Fibroblast of lung (primary cell): ENCODE measurements at places on chromosomes 6 and 20. TPM values are rescaled to one million over a fixed set of nuclear protein-coding genes. Genes with fewer than 3 reads are reported as not detected.

- DNase-seq: no peak
Measured at GRCh38 chr6:129351807-129352206, 358.2 kb downstream of the ARHGAP18 start.

DNA sequence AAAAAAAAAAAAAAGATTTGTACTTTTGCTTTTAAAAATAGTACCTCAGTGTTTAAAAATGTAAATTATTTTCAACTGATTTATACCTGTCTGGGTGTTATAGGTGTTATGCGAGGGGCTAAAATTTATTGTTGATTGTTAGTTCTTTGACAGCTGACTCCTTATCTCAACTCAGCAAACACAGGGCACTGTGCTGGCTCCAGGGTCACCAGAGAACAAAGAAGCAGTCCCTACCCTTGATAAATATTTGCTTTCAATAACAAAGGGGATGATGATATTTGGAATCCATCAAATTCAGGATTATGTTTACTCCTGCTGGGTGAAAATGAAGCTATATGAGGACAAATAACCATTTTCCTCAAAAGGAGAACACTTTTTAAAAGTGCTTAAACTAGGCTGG lies 34.2 kb upstream of the KAT14 start:
- DNase-seq: no peak

- no peak for DNase-seq
Measured at GRCh38 chr6:53361549-53362031, 12.8 kb upstream of the ELOVL5 start.

- DNase-seq: peak; percentile 91
Measured at GRCh38 chr6:148525453-148525852, 182.8 kb downstream of the SASH1 start.

- no peak for DNase-seq
Measured at GRCh38 chr20:10543480-10543879, 108.4 kb downstream of the SLX4IP start.

Gene ASIP
- not detected in 2 replicates for total RNA-seq

DNA sequence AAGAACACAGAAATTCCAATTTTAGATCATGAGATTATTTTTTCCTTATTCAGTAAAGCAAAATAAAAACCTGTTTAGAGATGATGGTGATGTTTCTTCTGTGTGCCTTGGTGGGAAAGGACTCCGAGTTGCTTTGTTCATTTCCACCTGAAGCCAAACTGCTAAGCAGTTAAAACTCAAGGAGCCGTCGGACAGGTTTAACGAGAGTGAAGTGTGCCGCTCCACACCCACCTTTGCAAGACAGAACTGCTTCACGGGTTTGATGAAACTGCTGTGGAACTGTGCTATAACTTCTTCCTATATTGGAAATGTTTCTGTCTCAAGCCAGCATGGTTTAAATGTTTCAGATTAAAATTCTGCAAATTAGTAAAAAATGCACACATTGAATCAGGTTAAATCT lies 9.2 kb upstream of the DSP start:
- no peak for DNase-seq

Gene MRAP2
- total RNA-seq: under 0.01 and 0.17 TPM in 2 replicates

DNA sequence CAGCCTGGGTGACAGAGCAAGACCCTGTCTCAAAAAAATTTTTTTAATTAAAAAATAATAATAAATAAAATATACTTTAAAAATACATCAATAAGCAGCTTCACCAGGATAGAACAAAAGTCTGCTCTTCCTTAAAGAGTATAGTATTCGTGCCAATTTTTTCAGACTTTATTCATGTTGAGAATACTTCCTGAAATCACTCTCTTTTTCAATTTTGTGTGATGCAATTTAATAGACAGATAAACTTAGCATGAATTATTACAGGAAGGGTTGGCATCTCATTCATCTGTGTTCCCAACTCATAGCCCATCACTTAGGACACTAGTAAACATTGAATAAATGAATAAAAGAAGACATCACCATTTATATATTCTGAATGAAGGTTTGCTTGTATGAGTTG lies 52.4 kb downstream of the IPCEF1 start:
- no peak for DNase-seq

- no peak for DNase-seq
Measured at GRCh38 chr6:33667776-33668175, 43.7 kb downstream of the UQCC2 start.

Gene EEF1A2
- total RNA-seq: 1.7 and 2.6 TPM in 2 replicates

DNA sequence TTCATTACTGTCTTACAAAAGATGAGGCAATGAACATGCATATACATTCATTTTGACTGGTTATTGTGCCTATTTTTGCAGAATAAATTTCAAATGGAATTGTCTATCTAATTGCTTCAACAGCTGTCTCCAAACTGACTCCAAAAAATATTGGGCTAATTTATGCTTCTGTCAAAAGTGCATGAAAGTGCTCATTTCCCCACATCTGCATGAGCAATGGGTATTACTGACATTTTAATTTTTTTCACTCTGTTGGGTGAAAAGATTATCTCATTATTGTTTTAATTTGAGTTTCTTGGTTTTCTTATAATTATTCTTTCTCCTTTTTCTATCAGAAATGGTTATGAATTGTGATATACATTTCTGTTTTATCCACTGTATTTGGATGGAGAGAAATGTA lies 404.2 kb downstream of the QKI start:
- DNase-seq: no peak

- DNase-seq: no peak
Measured at GRCh38 chr20:24605937-24606455, 136.6 kb downstream of the SYNDIG1 start.

- peak; percentile 79 for DNase-seq
Measured at GRCh38 chr6:44016131-44016870, 111.0 kb downstream of the MRPL14 start.

GRCh38 chr6:37435816-37436215 lies 2.8 kb downstream of the CMTR1 start:
- DNase-seq: no peak

Gene ZGPAT
- total RNA-seq: 10.7 and 11.0 TPM in 2 replicates

Gene BCKDHB
- 6.2 and 8.3 TPM in 2 replicates for total RNA-seq

DNA sequence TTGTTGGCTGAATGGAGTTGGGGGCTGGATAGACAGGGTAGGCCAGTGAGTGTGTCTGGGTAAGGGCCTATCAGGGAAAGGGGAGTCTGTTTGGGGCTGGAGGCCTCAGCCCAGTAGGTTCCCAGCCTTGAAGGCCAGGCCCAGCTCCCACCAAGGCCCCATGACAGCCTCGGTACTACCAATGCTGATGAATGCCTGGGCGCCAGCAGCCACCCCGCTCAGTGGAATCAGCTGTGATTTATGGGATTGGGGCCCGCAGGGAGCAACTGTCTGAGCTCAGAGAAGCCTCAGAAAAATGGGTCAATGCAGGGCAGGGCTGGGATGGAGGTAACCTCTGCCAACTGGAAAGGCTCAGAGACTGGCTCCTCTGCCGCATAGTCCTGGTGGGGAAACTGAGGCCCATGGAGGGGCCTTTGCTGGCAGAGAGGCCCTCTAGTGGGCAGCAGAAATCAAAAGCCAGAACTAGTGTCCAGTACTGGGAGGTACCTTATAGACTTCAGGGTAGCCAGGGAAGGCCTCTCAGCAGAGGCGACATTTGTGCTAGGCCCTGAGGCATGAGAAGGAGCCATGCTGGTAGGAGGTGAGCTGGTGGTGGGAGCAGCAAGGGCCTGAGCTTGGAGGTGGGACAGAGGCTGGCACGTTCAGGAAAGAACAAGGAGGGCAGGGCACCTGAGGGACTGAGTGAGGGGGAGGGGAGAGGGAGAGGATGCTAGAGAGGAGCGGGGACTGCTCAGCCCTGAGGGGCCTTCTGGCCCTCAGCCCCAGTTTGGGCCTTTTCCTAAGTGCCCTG lies 36.4 kb downstream of the DLGAP4 start:
- DNase-seq: no peak

- DNase-seq: peak; percentile 92
Measured at GRCh38 chr6:4316867-4317400, 181.6 kb upstream of the ECI2 start.

DNA sequence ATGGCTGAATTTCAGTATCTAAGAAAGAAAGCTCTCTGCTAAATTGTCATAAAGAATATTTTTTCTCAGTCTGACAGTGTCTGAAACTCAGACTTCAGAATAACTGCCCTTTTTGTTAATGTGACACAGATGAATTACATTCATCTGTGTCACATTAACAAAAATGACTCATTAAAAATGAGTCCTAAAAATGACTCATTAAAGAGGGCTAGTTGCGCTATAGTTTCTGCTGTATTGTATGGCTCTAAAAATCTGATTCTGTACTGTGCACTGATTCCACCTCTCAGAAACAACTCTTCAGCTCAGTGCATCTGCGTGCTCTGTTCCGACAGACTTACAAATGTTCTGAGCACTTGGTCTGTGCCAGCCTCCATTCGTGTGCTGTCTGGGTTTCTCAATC lies 15.0 kb downstream of the RNF114 start:
- peak; percentile 78 for DNase-seq

DNA sequence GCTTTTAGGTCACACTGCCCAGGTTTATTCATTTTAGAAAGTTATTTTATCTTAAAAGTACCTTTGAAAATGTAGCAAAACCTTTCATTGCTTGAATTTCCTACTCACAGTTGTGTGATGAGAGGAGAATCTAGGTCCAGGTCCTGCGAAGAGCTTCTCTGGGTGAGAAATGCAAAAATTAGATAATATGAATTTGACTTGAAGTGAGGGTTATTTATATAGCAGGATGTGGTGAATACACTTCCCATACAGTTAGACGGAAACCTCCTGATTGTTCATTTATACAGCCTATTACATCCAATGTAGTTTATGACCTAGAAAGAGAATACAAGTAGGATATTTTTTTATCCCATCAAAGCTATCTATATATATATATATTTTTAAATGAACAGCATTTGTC lies 30.5 kb downstream of the CDKAL1 start:
- DNase-seq: no peak

- DNase-seq: no peak
Measured at GRCh38 chr20:57679113-57679512, 30.7 kb downstream of the PMEPA1 start.

DNA sequence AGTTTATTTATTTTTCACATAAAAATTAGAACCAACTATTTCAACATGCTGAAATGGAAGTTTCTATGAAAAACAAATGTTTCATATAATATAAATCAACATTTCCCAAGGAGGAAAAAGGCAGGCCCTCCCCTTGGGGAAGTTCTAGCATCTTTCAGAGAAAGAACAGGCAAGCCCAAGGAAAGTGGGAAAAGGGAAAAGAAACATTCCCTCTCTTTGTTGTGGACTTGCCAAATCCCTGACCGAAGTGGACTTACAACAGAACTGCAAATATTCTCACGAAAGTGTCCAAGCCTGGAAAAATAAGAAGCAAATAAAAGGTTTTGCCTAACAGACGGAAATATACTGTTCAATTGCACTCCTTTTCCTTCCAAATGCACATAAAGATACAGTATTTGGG lies 214.4 kb downstream of the ATXN1 start:
- no peak for DNase-seq

Gene FAM110A
- 1.3 and 1.8 TPM in 2 replicates for total RNA-seq

Gene ADGB
- total RNA-seq: not detected in 2 replicates

Gene PRR18
- not detected in 2 replicates for total RNA-seq

- no peak for DNase-seq
Measured at GRCh38 chr6:89794324-89794723, 25.3 kb downstream of the MDN1 start.

DNA sequence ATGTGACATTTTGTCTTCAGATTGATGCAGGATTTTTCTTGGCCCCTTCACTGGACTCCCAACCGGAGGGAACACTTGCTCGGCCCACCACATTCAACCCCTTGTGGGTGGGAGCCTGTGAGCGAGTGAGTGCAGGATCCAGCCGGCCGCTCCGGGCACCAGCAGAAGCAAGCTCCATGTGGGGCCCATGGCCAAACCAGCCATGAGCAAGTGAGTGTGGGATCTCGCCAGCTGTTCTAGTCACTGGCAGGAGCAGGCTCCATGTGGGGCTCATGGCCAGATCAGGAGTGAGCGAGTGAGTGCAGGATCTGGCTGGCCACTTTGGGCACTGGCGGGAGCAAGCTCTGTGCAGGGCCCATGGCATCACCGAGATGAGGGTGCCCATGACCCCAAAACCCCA lies 42.6 kb downstream of the OSTM1 start:
- DNase-seq: no peak

Gene ATAT1
- 3.9 and 5.1 TPM in 2 replicates for total RNA-seq

DNA sequence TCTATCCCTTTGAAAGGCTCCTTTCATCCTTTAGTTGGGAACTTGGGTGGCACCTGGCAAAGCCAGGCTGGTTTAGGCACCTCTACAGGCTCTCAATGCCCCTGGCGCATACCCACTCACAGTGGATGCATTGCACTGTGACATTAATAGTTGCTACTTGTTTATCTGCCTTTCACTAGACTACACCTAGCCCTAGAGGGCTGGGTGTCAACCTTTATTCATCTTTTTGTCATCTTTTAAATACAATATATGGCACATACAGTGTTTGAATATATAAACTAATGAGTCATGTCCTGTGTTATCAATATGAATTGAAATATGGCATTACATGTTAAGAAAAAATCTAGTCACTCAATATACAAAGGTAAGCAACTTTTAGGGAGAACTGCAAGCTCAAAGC lies 120.0 kb upstream of the BCLAF1 start:
- DNase-seq: no peak

GRCh38 chr6:109239651-109240321 lies 142.5 kb downstream of the CD164 start:
- DNase-seq: no peak

- peak; percentile 72 for DNase-seq
Measured at GRCh38 chr6:78909391-78909790, 42.0 kb downstream of the IRAK1BP1 start.

Gene HLA-DPB1
- 1.3 and 5.4 TPM in 2 replicates for total RNA-seq

DNA sequence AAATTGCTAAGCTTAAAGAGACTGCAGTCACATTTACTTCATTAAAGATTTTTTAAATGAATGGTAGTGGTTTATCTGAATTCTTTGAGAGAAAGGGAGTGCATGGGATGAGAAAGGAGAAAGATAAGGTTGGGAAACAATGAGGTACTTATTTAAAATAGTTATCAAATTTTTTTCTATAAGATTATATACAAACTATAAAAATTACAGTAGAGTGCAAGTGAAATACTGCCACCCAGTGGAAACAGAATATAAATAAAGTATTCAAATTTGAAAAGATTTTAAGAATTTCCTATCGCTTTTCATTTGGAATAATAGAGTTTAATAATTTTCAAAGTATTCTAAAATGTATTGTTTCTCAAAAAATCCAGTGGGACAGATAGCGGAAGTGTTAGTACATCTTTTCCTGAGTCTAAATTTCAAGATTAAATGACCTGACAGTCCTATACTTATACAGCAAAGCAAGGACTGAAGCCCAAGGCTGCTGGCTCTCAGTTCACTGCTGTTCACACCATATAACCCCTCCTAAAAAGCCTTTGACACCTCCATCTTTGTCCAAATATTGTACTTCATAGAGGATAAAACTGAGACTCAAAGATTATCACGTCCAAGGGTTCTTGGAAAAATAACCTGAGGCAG lies 31.1 kb downstream of the EPM2A start:
- no peak for DNase-seq

- DNase-seq: peak; percentile 66
Measured at GRCh38 chr6:47631269-47631772, 67.1 kb upstream of the ADGRF4 start.

- no peak for DNase-seq
Measured at GRCh38 chr6:151701911-151702562, 105.4 kb upstream of the ESR1 start.

GRCh38 chr20:40291493-40292135 lies 397.4 kb downstream of the MAFB start:
- DNase-seq: no peak

- DNase-seq: no peak
Measured at GRCh38 chr6:36848658-36849441, 9.6 kb upstream of the CPNE5 start.

- no peak for DNase-seq
Measured at GRCh38 chr6:36915599-36915998, 29.8 kb downstream of the C6orf89 start.

Gene ZSCAN12
- 8.2 and 9.6 TPM in 2 replicates for total RNA-seq

Gene ME1
- 22.1 and 44.3 TPM in 2 replicates for total RNA-seq
